ENCODE measurements at places on chromosomes 5 and 9.

GRCh38 chr9:135369412-135369990 is 110.1 kb upstream of the PPP1R26 start:
- no peak for DNase-seq

DNA sequence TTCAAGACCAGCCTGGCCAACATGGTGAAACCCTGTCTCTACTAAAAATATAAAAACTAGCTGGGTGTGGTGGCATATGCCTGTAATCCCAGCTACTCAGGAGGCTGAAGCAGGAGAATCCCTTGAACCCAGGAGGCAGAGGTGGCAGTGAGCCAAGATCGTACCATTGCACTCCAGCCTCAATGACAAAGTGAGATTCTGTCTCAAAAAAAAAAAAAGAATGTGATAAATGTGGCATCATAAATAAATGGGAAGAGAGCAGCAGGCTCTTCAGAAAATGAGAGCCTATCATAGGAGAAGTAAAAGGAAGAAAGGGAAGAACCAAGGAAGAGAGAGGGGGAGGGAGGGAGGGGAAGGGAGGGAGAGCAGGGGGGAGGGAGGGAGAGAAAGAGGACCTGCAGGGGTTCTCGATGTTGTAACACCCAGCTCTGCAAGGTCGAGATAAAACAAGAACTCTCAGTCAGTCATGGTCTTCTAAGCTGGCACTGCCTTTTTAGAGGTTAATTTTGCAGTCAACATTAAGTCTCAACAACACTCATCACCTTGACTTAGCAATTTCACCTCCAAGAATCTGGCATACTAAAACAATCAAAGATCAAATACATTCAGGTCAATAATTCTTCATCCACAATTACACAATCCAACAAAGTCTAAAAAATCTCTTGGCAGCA is 68.7 kb upstream of the SIMC1 start:
- no peak for DNase-seq

DNA sequence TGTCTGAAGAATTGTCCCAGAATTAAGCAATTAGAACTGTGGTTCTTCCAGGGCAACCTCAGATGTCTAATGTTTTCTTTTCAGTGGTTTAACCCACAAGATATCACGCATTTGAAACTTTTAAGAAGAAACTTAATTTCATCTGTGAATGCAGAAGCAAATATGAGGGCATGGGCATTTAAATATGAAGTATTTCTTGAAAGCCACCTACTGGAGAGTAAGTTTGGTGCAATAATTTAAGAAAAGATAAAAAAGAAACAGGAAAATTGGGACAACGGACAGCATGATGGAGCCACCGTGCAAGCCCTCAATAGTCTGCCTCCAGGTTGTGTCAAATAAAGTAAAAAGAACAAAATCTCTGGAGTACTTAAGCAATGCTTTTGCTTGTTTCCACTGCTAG is 1.2 kb upstream of the CAPSL start:
- DNase-seq, result no peak

GRCh38 chr9:70218767-70219166 is 40.0 kb upstream of the SMC5 start:
- no peak for DNase-seq

DNA sequence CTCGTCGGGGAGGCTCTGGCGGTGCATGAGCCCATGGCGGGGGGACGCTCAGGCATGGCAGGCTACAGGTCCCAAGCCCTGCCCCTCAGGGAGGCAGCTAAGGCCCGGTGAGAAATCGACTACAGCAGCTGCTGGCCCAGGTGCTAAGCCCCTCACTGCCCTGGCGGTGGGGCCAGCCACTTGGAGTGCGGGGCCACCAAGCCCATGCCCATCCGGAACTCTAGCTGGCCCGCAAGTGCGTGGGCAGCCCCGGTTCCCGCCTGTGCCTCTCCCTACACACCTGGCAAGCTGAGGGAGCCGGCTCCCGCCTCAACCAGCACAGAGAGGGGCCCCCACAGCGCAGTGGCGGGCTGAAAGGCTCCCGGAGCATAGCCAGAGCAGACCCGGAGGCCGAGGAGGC is 1896.9 kb upstream of the CDH6 start:
- no peak for DNase-seq

- no peak for DNase-seq
Observed at GRCh38 chr9:110126986-110127864, 80.7 kb downstream of the C9orf152 start.

- DNase-seq, result no peak
Observed at GRCh38 chr5:53243403-53243802, 133.8 kb upstream of the MOCS2 start.

- DNase-seq, result no peak
Observed at GRCh38 chr5:103138202-103138690, 18.1 kb downstream of the PPIP5K2 start.

DNA sequence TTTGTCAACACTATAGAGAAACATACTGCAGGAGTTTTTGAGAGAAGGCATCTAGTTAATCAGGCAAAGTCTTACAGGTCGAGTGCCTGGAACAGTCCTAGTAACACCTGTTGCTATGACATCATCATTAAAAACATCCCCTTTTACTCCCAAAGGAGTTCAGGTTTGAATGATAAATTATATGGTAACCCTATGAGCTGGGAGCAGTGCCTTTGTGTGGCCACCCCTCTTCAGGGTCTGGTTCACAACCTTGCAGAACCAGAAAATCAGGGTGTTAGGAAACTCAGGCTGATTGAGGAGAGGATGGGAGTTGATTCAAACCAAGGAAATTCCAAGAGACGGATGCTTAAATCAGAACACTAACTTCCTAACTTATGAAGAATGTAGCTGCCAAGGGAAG is 179.1 kb upstream of the RASEF start:
- DNase-seq, result no peak

- no peak for DNase-seq
Observed at GRCh38 chr9:87668222-87668621, 57.7 kb upstream of the CTSL start.

GRCh38 chr9:91208837-91209236 is 152.9 kb downstream of the AUH start:
- DNase-seq, result no peak

- DNase-seq, result no peak
Observed at GRCh38 chr5:84080908-84081307, 303.8 kb downstream of the EDIL3 start.

DNA sequence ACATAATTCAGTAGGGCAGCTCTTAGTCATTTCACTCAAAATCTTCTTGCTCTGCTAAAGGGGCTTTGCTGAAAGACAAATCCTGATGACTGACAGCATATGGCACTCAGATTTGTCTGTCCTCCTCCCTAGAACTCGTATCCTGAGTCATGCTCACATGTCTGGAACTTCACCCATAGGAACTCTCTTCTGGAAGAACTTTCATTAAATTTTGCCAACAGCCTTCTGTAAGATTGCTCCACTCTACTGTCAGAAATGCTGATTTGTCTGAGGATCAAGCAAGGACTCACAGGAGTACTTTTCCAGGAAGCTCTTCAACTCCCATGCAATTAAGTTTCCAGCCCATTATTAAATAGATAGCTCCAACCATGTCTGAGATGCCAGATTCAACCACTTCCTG is 59.8 kb upstream of the SNX2 start:
- no peak for DNase-seq

DNA sequence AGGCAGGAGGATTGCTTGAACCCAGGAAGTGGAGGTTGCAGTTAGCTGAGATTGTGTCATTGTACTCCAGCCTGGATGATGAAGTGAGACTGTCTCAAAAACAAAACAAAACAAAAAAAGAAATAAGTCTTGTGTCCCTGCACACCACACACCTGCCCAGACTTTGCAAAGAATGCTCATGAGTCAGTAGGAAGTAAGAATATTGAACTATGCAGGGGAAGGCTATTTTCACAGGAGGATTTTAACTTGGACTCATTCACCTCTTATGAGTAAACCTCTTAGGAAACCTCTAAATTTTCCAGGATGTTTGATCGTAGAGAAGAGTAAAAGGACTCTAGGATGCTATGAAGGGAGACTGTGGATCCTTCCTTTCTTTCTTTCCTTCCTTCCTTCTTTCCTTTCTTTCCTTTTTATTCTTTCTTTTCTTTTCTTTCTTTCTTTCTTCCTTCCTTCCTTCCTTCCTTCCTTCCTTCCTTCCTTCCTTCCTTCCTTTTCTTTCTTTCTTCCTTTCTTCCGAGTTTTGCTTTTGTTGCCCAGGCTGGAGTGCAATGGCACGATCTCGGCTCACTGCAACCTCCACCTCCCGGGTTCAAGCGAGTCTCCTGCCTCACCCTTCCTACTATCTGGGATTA is 96.7 kb upstream of the CLINT1 start:
- DNase-seq, result no peak

- DNase-seq, result no peak
Observed at GRCh38 chr5:60444661-60445360, 255.2 kb downstream of the DEPDC1B start.

DNA sequence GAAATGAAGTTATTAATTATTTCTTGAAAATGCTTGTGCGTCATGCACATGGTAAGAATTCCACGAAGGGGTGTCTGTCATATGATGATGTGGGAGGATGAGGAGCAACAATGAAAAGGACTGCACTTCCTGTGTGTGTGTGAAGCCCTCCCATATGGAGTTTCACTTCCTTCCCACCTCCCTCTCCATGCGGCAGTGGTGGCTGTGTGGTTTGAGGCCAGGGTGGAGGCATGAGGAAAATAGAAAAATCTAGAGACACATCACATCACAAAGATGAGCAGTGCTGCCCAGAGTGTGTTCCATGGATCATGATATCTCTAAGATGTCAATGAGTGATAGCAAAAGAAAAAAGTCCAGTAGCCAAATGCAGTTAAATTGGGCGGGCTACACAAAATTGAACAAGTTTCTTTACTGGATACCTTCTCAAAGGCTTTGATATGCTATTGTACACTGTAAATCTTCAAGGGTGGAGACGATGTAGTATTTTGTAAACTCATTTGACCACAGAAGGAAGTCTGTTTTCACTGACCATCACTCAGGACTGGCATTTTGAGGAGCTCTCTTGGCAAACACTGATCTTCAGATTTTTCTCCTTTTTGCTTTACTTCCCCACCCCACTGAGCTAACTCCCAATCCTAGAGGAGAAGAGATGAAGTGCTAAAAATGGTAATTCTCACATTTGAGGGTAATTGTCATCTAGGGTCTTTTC is 55.7 kb upstream of the EQTN start:
- no peak for DNase-seq

GRCh38 chr9:127360829-127361228 is 36.1 kb upstream of the SLC2A8 start:
- no peak for DNase-seq

DNA sequence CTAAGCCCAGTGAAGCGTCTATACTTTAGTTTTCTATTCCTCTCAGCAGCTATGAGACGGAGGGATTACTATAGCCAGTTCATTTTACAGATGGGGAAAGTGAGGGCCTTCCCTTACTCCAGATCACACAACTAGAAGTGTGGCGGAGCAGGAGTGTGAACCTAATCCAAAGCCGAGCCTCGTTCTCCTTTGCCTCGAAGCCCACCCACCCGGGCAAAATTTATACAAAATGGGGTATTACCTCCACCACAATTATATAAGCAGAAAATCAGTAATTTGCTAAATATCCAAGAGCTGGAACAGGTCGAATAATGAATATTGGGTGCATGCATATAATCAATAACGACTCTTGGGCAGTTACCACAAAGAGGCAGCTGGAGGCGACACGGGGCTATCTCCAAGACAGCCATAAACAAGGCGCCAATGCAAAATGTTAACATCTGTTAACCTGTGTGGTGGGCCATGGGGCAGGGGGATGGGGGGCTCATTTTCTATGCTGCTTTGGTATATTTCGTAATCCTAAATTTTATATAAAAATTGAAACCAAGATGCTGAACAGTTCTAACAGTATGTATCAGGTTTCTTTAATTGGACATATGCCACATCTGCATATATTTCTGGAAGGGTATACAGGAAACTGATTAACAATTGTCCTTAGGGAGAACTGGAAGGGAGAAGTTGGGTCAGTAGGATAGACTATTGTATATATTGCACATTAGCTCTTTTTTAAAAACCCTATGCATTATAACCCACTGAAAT is 1.2 kb upstream of the RNF44 start:
- DNase-seq, result no peak

DNA sequence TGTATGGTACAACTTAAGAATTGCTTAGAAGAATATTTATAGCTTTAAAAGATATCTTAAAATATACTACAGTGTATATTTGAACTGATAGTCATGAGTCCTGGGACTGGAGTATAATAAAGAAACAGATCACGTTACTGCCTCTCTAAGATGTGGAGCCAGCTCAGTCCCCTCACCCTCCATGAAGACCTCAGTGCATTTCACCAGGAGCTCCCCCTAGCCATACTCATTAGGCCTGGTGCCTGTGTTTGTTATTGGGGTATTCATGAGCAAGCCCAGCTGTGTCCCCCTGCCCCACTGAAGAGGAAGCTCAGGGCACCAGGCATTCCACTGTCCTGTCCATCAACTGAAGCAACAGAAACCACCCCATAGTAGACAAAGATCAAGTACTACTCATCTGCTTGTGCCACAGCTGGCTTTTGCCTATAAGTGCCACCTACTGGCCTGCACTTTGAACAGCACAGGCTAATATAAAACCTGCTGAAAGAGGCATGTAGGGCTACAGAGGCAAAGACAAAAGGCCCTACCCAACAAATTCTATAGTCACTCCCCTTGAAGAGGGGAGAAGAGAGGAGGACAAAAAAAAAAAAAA is 850.2 kb upstream of the NUDT12 start:
- DNase-seq, result no peak

DNA sequence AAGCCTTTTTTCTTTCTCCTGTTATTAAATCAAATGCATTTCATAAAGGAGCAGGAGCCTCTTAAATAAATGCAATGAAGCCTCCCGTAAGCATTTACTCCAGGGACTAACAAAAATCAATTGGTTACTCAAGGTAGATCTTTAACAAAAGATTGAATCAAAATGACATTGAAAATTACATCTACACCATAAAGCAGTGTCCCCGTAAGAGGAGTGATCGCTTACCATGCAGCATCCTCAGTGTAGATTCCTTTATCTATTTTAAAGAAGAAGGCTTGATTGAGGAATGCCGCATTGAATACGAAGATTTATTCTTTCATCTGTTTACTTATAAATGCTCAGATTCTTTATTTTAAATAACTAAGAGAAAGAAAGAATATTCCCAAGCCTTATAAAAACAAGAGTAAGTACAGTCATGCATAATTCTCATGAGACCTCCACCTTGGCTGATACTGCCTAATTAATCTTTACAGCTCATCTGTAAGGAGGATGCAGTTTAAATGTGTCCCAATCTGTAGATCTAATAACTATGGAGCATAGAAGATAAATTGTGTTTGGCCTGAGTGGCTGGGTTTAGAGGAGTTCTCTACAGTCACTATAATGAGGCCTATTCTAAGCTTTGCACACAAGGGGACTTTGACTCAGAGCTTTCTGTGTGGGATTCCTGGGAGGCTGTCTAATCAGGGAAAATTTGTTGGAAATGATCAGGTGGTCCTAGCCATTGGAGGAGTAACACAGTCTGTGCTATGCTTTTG is 55.1 kb downstream of the PLPPR1 start:
- no peak for DNase-seq

DNA sequence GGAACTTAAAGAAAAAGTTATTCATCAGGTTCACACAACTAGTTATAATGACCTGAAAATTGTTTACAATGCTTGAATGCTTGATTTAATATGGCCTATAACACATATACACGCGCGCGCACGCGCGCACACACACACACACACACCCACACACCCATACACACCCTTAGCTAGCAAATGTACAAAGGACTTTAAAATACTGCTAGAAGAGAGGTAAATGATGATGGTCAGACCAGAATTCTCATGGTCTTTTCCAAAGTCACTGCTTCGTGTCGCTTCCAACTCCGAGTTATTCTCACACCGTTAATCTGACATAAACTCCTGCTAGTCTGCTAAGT is 5.9 kb downstream of the LSM11 start:
- DNase-seq, result no peak

GRCh38 chr5:10599862-10600284 is 36.0 kb downstream of the ANKRD33B start:
- no peak for DNase-seq

GRCh38 chr5:102229685-102230084 is 66.4 kb downstream of the SLCO4C1 start:
- DNase-seq, result no peak

Measured in NCI-H187 treated with DMSO at 0.1 percent for 48 hours (cell line).